ENCODE measurements at places on chromosomes 7 and 10.

GRCh38 chr10:124534231-124534798, 72.7 kb downstream of the LHPP start:
- DNase-seq: no peak

DNA sequence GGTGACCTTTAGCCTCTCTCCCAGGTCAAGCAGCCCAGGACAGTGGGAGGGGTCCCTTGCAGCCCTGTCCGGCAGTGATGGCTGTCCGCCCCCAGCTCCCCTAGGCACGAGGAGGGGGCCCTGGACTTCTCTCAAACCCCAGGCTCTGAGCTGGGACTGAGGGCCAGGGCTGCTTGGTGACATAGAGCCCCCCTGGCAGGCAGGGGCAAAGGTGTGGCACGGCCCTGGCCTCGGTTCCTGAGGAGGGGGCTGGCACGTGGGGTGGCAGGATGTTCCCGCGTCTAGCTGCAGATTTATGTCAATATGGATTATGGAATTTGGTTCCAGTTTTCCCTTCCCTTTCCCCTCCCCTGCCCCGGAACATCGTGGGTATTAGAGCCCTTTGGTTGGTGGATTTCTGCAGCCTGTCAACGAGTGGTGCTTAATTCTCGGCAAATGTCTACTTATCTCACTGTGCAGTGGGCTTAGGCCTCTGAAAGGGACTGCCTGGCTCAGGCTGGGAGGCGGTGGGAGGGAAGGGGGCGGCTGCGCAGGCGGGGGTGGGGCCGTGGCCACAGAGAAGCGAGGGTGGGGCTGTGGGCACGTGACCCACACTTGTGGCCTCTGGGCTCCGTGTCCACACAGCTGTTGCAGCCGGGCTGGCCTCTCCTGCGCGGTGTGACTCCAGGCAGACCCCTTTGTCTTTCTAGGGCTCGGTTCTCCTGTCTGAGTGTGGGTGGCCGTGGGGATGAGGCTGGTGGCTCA, 19.3 kb downstream of the UNCX start:
- no peak for DNase-seq

DNA sequence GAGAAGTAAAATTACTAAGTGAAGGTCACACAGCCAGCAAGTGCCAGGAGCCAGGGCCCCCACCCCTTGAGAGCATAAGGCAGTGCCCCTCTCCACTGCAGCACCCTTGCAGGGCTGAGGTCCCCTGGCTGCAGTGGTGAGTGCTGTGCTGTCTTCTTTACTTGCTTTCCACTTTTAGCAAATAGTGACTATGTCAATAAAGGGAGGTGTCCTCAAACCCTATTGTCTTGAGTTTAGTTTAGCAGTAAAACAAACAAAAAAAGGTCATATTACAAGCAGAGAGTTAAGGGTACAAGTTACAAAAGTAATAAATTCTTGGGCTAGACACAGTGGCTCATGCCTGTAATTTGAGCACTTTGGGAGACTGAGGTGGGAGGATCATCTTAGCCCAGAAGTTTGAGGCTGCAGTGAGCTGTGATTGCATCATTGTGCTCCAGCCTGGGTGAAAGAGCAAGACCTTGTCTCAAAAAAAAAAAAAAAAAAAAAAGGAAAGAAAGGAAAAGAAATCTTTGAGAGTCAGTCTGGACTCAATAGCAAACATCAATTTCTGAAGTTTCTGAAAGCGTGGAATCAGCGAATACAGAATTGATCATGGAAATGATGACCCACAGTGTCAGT, 39.0 kb upstream of the KIF5B start:
- DNase-seq: no peak

DNA sequence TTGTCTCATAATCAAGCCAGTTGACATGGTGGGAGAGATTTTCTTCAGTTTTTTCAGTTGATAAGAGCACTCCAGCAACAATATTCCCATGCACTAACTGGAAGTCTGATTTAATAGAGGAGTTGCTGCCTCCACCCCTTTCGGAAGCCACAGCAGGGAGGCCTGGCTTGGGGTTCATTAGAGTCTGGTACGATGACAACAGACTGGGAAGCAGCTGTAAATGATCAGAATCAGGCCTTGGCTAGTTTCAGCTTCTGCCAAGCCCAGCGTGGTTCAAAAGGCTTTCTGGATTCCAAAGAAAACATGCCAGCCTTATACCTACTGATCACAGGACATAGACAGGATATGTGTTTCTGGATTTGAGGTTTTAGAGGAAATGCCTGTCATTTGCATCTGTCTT, 274.0 kb downstream of the CSTF2T start:
- DNase-seq: no peak

- DNase-seq: no peak
These were observed 97.6 kb upstream of the CTTNBP2 start for GRCh38 chr7:117970801-117971200.

GRCh38 chr10:89252225-89252585, 630 bp upstream of the LIPA start:
- DNase-seq: no peak

GRCh38 chr10:69506834-69507713, 55.8 kb downstream of the TSPAN15 start:
- DNase-seq: no peak

- DNase-seq: no peak
These were observed 174.8 kb downstream of the TNS3 start for GRCh38 chr7:47407136-47407535.

DNA sequence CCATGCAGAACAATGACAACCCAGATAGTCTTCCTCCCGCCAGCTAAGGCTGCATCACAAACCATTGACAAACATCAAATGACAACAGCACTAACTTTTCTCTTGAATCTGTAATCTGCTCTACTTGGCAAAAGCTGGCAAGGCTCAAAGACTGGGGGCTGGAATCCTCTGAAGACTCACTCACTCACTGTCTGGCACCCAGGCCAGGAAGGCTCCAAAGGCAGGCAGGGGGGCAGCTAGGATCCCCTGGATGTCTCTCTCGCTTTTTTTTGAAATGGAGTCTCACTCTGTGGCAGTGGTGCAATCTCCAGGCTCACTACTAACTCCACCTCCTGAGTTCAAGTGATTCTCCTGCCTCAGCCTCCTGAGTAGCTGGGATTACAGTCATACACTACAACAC, 159.7 kb upstream of the GPR26 start:
- DNase-seq: no peak

GRCh38 chr7:75892634-75893272, 13.9 kb downstream of the RHBDD2 start:
- DNase-seq: no peak

GRCh38 chr10:124990671-124991625, 49.0 kb downstream of the ZRANB1 start:
- no peak for DNase-seq

DNA sequence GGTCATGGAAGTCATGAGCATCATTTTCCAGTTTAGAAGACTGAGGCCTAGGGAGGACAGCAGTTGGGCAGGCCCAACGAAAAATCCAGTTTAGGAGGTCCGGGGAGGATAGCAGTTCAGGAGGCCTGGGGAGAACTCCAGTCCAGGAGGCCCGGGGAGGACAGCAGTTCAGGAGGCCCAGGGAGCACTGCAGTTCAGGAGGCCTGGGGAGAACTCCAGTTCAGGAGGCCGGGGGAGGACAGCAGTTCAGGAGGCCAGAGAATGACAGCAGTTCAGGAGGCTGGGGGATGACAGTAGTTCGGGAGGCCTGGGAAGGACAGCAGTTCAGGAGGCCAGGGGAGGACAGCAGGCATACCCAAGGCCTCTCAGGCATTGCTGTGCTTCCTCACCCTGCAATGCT, 453.4 kb downstream of the LRMDA start:
- no peak for DNase-seq

GRCh38 chr10:124144536-124144935, 51.1 kb upstream of the CHST15 start:
- DNase-seq: no peak

DNA sequence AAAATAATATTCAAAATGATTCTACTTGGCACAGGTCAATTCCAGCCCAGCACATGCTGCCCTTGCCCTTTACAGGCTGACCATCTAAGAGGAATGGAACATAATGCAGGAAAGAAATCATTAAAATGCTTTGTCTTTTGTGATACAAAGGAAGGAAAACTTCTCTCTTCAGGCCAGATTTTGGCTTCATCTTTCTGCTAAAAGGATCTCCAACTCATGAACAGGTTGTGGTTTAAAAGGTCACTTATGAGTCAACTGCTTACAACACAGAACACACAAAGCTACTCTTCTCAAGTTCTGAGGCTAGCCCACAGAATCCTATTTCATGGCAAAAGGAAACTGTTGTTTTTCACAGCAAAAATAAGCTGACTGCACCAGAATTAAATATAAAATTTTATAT, 197.1 kb downstream of the DOCK4 start:
- no peak for DNase-seq

DNA sequence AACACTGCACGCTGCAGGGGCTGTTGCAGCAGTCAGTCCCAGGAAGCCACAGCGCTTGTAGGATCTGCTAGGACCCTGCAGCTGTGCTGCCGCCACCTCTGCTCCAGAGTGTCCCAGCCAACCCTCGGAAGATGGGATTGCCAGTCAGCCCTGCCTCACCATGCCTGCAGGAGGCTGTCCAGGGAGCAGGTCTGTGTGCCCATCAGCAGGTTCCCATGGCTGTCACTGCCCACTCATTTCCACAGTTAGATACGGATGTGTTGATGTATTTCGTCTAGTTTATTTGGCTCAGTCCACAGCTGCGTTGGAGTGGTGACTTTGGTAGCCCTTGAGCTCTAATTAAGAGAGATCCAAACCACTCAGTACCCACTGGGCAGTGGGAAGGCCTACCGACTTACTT, 35.7 kb downstream of the SHH start:
- no peak for DNase-seq

- no peak for DNase-seq
These were observed 68.7 kb downstream of the RGS10 start for GRCh38 chr10:119473771-119474170.

GRCh38 chr10:1404323-1405260, 332.7 kb downstream of the ADARB2 start:
- no peak for DNase-seq

DNA sequence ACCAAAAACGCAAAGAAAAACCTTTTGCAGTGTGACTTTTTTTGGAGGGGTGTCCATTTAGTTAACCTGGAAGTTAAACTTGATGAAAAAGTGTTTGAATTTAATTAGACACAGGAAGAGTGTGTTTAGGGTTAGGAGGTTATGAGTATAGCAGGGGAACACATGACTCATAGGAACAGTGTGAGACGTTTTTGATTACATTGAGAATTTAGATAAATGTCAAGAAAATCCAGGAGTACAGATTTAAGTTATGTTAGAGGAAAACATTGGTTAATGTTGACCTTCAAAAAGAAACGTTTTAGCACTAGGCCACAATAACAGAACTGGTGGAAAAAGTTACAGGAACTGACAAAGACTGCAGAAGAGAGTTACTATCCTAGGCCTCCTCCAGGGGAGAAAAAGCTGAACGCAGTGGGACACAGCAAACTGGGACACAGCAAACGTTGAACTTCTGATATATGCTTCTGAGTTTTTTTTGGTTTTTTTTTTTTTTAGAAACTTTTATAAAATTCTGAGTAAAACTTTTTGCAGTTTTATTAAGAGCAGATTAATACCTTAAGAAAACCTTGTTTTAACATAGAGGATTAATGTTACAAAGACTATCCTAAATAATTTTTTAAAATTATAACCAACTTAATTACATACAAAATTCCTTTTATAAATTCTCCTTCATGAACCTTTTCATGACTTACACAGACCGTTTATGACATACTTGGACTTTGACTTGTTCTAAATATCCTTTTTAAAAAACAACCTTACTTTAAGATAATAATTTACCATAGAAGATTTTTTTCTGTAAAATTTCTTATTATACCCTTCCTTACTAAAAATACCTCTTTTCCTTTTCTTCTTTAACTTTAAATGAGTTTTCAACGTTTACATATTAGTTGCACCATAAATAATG, 22.2 kb downstream of the LANCL2 start:
- DNase-seq: no peak

- DNase-seq: no peak
These were observed 230.4 kb downstream of the TMEM178B start for GRCh38 chr7:141304291-141304690.

- no peak for DNase-seq
These were observed 173.4 kb downstream of the LRRN3 start for GRCh38 chr7:111264111-111264868.

DNA sequence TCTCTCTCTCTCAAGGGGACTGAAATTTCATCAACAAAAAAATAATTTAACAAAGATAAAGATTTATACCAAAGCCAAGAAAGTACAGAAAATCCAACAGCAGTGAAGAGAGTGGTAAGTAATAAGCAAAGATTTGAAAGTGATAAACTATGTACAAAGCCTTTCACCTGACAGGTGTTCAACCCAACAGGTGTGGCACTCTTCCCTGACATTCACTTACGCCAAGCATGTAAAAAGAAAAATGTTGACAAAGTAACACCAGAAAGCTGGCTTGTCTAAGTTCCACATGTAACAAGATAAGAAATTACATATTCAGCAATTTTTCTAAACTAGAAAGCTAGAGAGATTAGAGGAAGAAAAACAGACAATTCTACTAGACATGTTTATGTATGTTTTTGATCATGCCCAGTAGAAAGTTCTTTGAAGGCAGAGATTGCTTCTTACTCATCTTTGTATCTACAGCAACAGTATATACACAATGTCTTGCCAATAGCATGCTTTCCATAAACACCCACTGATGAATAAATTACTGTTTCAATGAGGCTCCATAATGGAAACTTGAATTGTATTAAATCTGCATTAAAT, 468.5 kb downstream of the PARD3 start:
- DNase-seq: no peak

- DNase-seq: no peak
These were observed 14.6 kb downstream of the EPC1 start for GRCh38 chr10:32332299-32332750.

- no peak for DNase-seq
These were observed 49.4 kb upstream of the FOXI2 start for GRCh38 chr10:127687548-127687947.

DNA sequence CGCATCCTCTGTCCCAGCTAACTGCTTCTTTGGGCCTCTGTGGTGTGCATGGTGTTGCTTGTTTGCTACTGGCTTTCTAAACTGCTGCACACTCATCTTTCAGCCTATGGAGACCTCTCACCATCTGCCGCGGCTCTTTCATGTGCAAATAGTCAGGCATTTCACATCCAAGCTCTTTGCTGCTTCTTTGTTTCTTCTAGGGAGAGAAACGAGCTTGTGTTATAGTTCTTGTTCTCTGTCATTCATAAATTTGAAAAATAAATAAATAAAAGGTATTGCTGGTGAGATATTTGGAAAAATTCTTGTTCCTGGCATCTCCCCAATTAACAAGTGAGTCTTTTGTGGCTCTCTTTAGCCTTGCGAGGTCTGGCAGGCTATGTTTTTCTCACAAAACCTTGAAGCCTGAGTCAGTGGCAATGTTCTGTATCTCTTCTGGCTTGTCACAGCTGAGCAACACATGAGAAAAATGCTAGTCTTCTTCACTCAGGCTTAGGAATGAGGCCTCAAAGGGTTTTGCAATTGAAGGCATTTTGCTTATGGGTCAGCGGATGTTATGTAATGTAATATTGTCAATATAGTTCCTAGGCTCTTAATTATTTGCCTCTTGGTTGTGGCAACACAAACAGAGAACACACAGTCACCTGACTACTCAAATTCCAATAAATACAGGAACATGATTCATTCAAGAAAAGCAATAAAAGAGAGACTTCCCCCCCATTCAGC, 274.0 kb downstream of the FRMD4A start:
- DNase-seq: no peak

GRCh38 chr10:124533266-124533665, 71.6 kb downstream of the LHPP start:
- no peak for DNase-seq

- no peak for DNase-seq
These were observed 12.3 kb downstream of the CISD1 start for GRCh38 chr10:58281092-58281752.
